ENCODE measurements at places on chromosomes 4 and X.

- no peak for DNase-seq
These were observed 27.2 kb upstream of the SLC25A4 start for GRCh38 chr4:185115827-185116232.

DNA sequence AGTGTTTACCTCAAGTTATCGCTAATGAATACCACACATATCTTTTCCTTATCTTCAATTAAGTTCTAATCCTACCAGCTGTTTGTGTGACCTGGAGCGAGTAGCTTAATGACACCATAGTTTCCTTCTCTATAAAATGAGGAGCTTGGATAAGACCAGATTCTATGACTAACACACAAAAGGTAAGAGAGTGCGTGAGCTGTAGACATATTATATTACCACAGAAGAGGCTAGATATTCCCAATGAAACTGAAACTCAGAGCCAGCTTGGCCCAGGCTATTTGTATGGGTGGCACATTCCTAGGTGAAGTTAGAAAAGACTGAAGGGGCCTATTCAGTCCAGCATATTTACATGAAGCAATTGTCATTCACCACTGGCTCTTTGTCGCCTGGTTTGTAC, 30.2 kb downstream of the ASB5 start:
- DNase-seq, result no peak

DNA sequence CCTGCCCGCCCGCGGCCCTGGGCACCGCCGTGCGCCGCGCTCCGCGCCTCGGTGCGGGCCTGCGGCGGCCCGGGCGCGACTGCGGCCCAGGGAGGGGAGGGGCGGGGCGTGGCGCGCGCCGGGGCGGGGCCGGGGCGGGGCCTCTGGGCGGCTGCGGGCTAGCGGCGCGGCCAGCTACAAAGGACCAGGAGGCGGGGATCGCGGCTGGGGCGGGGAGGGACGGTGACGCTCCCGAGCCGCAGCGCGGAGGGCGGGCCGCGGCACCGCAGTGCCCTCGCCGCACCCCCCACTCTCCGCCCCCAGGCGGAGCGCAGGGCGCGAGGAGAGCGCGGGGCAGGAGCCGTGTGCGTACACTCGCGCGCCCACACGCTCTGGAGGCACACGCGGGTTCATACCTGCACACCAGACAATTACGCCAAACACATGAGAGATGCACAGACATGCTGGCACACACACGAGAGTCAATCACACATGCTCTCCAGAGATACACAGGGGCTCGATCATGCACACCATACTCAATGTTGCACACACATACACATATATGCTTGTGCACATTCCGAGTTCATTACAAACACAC, at the start of gene CRMP1:
TSS of gene CRMP1 (minus strand) at position 83 of the 577 bp plus-strand sequence. CDS start 117 bp downstream, outside the sequence.
- no peak for DNase-seq

GRCh38 chr4:22391551-22391950, 124.3 kb downstream of the ADGRA3 start:
- DNase-seq, result no peak

- DNase-seq, result no peak
These were observed 52.1 kb downstream of the PWWP3B start for GRCh38 chrX:106220177-106220576.

- DNase-seq, result no peak
These were observed 251.0 kb upstream of the GPC4 start for GRCh38 chrX:133666256-133666655.

- no peak for DNase-seq
These were observed 14.8 kb upstream of the MAMLD1 start for GRCh38 chrX:150348365-150348764.

GRCh38 chrX:10518073-10518472, 102.3 kb downstream of the MID1 start:
- DNase-seq, result no peak

GRCh38 chr4:3769642-3770184, 3.5 kb downstream of the ADRA2C start:
- DNase-seq, result no peak

DNA sequence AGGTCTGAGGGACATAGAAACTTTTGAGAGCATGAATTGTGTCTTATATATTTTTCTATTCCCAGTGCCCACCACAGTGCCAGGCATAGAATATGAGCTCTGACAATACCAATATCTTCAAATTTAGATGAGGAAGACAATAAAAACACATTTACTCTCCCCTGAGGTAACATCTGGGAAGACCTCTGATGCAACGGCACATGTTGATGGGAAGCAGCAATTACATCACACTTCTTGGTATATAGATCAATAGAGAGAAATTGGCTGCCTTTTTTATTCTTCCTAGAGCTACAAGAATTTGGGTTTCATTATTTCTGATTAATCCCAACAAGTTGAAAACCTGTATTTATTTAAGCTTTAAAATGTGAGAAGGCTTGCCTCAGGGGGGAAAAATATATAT, 67.4 kb upstream of the SMAD1 start:
- no peak for DNase-seq

DNA sequence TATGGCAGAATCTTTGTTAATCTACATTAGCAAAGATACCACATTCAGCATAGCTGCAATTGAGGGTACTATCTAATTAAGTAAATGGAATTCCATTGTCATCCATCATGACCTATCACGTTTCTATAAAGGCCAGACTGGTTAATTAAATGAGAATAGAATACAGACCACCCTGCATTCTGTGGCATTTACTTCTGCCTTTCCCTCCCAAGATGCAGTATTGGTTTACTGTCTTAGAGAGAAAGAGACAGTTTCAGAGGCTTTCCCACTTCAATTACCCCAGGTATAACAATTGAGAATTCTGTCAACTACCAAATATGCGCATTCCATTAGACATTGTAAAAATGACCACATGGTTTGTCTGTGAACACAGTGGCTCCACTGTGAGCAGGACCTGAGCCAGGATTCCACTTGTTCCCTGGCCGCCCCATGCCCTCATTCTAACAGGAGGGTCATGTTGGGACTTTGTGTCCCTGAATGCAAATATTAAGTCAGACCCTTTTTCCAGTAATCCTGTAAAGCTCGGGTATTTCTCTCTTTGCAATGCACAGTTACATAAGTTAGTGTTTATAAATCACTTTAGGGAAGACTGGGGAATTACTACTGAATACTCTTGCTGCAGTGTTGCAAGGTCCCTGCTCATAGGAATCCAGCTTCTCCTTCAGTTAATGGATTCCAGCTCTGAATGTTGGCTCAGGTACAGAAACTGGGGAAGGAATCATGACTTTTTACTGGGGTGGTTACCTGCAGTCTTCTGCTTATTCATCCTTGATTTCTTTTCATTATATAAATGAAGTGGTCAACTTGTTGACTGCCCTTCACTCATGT, 261.0 kb downstream of the PDGFC start:
- no peak for DNase-seq

GRCh38 chrX:150258176-150258425, 105.0 kb upstream of the MAMLD1 start:
- DNase-seq, result no peak

DNA sequence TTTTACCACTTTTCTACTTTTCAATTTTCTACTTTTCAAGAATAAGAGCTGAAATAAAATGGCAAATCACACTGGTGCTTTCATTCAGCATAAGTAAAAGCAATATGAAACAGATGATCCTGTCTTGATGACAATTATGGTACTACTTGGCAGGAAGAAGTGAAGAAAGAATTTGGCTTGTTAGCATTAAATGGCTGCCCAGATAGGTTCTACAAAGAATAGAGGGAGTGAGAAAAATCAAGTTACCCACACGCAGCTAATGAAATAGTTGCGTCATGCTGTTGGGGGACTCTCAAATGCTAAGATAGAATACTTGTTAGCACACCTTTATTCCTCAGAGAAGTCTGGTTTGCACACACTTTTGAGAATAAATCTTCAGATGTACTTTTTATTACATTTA, 12.5 kb upstream of the LCORL start:
- DNase-seq, result no peak

DNA sequence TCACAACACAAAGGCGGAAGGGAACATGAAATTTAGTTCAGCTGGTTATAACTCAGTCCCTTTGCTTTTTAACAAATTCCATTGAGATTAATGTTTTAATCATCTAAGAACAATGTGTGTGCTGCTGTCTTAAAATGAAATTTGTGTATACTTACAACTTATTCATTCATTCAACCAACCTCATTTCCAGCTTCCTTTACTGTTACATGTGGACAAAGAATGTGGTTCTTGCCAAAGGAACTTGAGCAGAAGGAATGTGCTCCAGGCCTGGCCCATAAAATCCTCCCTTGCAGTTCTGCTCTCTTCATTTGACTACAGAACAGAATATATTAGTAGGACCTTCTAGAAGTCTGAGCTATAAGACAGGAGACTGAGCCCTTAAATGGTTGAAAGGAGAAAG, 176.8 kb upstream of the GLRA2 start:
- no peak for DNase-seq

- peak; percentile 2 for DNase-seq
These were observed 124.2 kb upstream of the MBNL3 start for GRCh38 chrX:132612821-132613564.

DNA sequence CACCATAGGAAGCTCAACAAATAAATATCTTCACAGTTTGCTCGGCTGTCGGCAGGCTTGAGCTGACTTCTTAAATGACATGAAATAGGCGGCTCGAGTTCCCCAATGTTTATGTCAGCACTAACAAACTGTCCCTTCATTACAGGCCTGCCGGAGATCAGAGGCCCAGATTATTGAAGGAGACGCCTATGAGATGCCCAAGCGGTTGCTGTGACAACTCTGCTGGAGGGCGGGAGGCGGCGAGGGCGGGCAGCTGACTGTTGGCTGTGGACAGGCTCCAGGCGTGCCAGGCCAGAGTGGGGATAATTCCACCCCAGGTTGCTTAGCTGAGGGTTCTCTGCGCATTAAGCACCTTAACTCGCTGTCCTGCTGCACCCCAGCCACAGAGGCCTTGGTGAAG, 39.2 kb upstream of the MSX1 start:
- no peak for DNase-seq

DNA sequence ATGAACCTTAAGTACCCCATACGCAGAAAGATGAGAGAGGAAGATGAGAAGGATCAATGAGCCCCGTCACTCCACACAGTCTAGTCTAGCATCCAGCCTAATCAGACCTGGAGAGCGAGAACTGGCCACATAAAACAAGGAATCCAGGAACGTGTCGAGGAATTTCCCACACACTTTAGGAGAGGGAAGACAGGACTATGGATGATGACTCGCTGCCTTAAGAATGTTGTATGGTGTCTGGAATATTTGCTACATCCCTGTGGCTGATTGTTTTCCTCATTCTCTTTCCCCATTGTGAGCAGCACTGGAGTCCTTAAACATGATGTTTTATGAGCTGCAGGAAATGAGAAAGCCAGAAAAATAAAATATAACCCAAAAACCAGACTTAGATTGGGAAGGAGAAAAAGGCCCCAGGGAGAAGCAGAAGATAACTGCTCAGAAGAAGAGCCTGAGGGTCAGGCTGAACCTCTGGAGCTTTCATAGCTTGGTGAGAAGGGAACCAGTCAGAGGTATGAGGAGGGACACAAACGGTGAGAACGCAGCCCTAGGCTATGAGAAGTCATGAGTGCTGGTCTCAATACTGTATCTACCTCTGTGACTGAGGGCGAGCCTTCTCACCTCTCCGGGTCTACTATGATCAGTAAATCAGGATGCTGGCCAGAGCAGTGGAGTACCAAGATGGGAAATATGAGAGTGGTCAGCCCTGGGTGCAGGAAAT, 139.5 kb upstream of the NOCT start:
- no peak for DNase-seq

DNA sequence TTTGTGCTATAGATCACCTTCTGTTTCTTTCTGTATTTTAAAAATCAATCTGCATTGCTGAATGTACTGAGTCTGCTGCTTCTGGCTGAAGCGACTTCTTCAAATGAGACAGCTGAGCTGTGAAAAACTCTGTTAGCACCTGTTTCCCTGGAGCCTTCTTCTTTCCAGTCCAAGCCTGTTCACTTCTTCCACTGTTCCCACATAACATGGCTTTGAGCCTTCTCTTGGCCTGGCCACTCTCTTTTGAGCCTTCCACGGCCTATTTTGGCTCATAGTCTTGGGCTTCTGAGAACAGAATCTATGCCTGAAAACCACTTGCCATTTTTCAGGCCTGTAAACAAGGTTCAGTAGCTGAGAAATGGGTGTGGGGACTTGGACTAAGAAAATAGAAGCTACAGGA, 132.9 kb upstream of the IGFBP7 start:
- DNase-seq, result no peak

GRCh38 chr4:73068491-73069337, 802 bp downstream of the COX18 start:
- no peak for DNase-seq

GRCh38 chrX:43815209-43815608, 67.0 kb downstream of the MAOB start:
- DNase-seq, result no peak

DNA sequence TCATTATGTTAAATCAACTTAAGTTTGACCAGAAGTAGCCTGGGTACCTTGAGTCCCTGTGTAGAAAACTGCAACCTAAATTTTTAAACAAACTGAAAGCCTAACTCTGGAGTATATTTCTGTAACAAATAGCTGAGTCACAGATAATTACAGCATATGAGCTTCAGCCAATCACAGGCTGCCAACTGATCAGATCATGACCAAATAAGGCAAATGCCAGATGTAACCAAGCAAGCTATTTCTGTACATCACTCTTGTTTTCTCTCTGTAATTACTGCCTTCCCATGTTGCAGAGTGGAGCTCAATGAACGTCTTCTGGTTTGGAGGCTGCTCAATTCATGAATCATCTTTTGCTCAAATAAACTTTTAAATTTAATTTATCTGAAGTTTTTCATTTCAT, 980.9 kb upstream of the DIAPH2 start:
- DNase-seq, result no peak

- DNase-seq, result peak; percentile 72
These were observed 11.3 kb upstream of the ARAP2 start for GRCh38 chr4:36255577-36255976.

DNA sequence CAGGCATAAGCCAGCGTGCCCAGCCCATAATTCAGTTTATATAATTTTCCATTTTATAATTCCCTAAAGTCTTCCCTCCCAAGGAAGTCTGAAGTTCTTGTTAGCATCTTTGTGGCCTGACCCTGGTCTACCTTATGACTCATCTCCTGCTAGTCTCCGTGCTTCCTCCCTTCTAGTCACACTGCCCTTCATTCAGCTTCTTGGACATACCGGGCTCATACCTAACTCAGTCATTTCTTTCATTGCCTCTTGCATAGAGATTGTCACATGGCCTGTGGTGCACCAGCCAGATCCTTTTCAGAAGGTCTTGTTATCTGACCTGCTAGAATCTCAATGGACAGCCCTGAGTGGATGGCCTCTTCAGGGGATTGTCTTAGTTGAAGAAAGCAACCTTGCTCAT, 22.8 kb upstream of the MAML3 start:
- no peak for DNase-seq

DNA sequence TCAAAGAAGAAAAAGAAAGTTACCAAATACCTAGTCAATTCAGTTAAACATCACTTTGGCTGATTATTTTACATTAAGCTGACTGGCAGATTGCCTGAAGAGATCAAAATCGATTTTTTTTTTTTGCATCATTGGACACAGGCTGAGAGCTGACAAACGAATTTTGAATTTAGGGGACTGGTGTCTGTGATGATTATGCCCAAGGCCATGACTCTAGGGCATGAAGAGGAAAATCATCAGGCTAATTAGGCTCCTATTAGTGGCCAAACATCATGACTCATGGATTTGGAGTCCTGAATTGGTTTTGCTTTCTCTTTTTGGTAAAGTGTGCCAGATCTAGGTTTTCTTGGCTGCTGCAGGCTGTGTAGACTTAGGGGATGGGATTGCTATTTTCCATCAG, 829.3 kb upstream of the LCORL start:
- DNase-seq, result no peak
